Hindlimb muscle (tissue), 1 donor: ENCODE measurements at places on chromosomes 12 and 14. TPM values are rescaled to one million over a fixed set of nuclear protein-coding genes. Genes with fewer than 3 reads are reported as not detected.

PPP1R12A gene
- polyA plus RNA-seq: 59.2 TPM

TXNDC16 gene
- 5.3 TPM for polyA plus RNA-seq

ANKRD33 gene
- polyA plus RNA-seq: not detected

DTX3 gene
- polyA plus RNA-seq: 21.8 TPM

- DNase-seq: peak; percentile 44
Measured at GRCh38 chr12:80187660-80188090, 88.3 kb downstream of the OTOGL start.

GRCh38 chr12:44381341-44381740 lies 494.8 kb downstream of the NELL2 start:
- DNase-seq: no peak

DNA sequence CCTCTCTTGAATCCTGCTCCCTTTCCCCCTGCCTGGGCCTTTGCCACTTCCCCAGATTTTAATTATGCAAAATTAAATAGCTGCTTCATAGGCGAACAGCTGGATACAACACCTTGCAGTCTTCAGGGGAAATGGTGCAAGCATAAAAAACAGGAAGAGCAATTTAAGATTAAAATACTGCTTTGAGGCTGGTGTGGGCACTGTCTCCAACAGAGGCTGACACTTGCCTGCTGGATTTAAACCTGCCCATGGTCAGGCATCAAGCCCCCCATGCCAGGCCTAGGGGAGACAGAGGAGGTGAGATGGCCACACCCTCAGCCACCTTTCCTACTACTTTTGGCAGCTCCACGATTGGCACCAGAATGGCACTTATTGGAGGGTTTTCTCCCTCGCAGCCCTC lies 110.1 kb upstream of the DIO3 start:
- DNase-seq: no peak

DNA sequence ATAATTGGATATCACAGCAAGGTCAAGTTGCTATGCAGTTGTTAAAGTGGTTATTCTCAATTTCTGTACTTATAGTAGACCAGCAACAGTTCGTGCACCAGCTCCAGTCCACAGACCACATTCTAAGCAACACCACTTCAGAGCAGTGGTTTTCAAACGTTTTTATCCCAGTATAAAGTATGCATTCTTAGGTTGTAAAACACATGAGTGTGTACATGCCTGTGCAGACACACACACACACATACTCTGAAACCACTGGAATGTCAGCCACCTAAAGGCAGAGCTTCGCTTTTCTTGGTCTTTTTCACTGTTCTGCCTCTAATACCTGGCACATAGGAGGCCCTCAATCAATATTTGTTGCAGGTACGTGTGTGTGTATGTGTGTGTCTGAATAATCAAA lies 22.2 kb upstream of the C12orf71 start:
- DNase-seq: no peak

GRCh38 chr12:38166225-38166624 lies 150.3 kb upstream of the ALG10B start:
- DNase-seq: no peak

- no peak for DNase-seq
Measured at GRCh38 chr14:58771016-58771415, 133.3 kb downstream of the DACT1 start.

- no peak for DNase-seq
Measured at GRCh38 chr12:75883241-75883640, 148.3 kb downstream of the PHLDA1 start.

GRCh38 chr14:91901449-91902226 lies 34.3 kb upstream of the TC2N start:
- no peak for DNase-seq

GRCh38 chr12:48038085-48038484 lies 33.8 kb upstream of the COL2A1 start:
- no peak for DNase-seq

DNA sequence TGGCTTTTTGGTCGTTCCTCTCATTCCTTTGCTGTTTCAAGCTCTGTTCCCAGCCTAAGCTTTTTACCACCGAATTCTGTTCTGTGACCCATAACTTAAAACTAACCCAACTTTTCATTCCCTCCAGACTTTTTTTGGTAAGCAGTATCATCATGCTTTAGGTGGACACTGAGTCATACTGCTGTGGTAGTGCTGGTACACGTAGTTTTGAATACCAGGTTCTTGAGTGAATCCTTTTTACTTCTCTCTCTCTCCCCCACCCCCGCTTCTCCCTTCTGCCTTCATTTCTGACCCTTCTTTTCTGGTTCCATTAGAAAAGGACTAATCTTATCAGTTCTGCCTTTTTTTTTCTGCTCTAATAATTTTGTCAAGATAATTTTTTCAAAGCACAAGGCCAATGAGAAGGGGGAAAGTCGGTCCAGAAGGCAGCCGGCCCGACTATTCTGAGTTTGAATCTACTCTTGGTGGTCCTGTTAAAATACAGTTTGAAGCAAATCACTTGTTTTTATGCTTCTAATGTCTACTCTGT lies 2.3 kb upstream of the MDM2 start:
- DNase-seq: no peak

- DNase-seq: no peak
Measured at GRCh38 chr14:104237651-104238423, 99.5 kb downstream of the KIF26A start.

DNA sequence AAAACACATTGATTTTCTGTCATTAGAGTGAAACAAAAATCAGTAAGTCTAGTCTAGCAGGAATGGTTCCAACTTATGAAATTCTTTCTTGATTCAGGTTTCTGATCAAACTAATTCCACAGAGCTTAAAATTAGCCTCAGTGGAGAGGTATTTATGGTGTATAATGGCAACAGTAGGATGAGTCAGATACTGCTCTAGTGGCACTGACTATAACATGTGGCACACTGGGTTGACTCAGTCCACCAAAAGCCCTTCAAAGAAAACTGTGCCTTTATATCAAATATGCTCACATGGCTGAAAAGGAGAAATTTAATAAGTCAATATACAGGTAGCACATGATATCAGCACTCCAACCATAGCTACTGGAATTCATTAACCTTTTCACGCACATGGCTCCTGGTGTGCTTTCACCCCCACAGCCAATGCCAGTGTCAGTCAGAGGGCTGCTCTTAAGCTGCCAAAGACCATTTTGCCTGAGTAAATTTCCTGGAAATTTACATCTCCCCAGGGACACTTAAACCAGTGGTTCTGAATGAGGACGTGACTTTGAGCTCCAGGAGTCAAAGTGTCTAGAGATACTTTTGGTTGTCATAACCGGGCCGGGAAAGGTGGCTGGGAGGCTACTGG lies 21.7 kb upstream of the CATSPERB start:
- no peak for DNase-seq

DNA sequence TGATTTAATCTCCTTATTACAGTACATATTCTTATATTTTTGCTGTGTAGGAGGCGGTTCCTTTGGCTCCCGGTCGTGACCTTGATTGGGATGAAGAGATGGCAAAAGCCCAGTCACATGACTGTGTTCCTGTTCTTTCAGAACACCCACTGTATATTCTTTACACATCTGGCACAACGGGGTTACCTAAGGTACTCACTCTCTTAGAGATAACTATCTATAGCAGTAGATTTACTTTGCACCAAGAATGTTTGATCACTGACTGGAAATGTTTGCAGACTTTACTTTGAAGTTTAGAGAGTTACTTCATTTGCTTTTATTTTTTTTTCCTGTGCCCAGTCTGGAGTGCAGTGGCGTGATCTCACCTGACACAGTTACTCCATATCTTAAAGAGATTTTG lies 65.2 kb downstream of the ACSS3 start:
- DNase-seq: no peak

DNA sequence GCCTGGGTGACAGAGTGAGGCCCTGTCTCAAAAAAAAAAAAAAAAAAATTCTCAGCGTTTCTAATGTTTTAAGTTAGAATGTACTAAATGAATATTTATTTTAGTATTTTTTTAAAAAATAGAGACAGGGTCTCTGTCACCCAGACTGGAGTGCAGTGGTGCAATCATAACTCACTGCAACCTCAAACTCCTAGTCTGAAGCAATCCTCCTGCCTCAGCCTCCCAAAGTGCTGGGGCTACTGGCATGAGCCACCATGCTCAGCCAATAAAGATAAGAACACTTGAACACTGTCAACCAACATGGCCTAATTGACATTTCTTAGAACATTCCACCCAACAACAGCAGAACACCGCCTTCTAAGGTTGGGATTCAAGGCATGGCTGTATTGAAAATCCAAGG lies 5.1 kb upstream of the DYNC1H1 start:
- no peak for DNase-seq
